ENCODE measurements at places on chromosomes 1 and 21. TPM values are rescaled to one million over a fixed set of nuclear protein-coding genes. Genes with fewer than 3 reads are reported as not detected.

DNA sequence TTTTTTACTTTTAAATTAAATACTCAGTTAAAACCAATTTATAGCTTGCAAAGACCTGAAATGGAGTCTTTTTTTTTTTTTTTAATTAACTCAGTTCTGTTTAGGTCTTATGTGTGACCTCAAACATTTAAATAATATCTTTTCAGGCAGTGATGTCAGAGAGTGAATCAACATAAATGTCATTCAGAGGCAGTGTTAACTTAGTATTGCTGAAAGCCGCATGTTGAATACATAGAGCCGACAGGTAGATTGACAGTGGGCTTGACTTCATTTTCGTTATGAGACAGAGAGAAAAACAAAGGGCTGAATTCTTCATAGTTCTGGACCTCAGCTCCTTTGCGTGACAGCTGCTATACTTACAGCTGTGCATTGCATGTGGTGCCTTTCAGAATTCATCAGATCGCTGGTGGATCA is 51.5 kb downstream of the PRDM2 start:
- DNase-seq = no peak
- H3K4me3 ChIP-seq = no peak overlapping the region
- H3K27me3 ChIP-seq = peaks cover 22% of the 10 kb centered on the region
- H3K4me1 ChIP-seq = peaks cover 34% of the 10 kb centered on the region
- no peaks in the 10 kb centered on the region for H3K36me3 ChIP-seq

- H3K4me3 ChIP-seq = no peak overlapping the region
- no peak overlapping the region for H3K27ac ChIP-seq
- peaks cover 79% of the 10 kb centered on the region for H3K36me3 ChIP-seq
- peaks cover 7% of the 10 kb centered on the region for H3K4me1 ChIP-seq
Observed at GRCh38 chr1:23079025-23079424, 59.8 kb downstream of the KDM1A start.

DNA sequence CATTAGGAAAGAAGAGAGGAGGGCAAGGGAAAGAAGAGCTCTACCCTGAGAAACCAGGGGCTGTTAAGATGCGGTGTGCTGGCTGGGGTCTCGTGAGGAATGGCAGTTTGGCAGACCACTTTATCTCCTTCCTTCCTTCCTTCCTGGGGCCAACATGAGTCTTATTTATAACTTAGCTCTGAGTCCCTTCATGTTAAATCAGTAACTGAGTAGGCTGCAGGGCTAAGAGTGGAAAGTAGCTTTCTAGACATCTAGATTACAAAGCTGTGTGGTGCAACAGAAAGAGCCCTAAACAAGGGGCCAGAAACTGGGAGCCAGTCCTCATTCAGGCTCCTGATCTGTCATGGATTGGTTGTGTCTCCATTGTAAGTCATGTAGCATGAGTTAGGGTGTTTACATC is 135.4 kb upstream of the DUSP10 start:
- H3K27ac ChIP-seq = no peak overlapping the region
- no peak for DNase-seq
- H3K4me3 ChIP-seq = no peak overlapping the region
- peaks cover 15% of the 10 kb centered on the region for H3K4me1 ChIP-seq
- H3K27me3 ChIP-seq = no peaks in the 10 kb centered on the region

GRCh38 chr1:107004421-107004820 is 52.1 kb upstream of the PRMT6 start:
- H3K4me1 ChIP-seq = no peaks in the 10 kb centered on the region
- no peaks in the 10 kb centered on the region for H3K36me3 ChIP-seq
- H3K27ac ChIP-seq = no peak overlapping the region
- no peaks in the 10 kb centered on the region for H3K27me3 ChIP-seq
- no peak overlapping the region for H3K4me3 ChIP-seq

DNA sequence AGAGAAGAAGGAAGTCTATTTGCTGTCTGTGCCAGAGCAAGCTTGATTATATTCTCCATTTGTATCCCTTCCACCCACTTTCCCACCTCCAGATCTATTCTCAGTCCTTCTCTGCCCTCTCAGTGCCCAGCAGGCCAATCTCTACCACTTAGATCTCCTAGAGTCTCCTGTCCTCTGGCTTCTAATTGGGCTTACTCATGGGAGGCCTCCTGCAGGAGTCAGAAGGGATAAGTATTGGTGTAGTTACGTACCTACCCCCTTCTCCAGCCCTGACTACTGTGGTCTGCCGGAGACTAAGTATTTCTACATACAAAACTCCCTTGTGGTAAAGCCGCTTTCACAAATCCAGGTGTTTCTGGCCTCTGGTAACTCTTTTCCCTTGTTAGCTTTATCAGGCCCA is 221.2 kb downstream of the PTGER3 start:
- H3K4me3 ChIP-seq = no peak overlapping the region
- H3K4me1 ChIP-seq = peaks cover 5% of the 10 kb centered on the region
- H3K27me3 ChIP-seq = no peaks in the 10 kb centered on the region
- DNase-seq = no peak

DNA sequence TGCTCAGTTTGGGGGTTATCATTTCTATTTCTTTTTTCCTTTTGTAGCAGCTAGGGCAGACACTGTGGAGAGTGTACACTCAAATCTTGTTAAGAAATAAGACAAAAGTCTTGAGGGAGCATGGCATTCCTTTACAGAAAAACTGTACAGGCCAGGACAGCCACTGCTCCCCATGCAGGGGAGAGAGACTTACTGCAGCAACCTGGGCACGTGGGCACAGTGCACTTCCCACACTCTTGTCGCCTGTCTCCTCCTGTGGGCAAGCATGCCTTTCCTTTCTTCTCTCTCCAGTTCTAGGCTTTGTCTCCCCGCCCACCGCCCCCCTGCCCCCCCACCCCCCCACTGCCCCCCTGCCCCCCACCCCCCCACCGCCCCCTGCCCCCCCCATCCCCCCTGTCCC is 51.9 kb downstream of the PHC2 start:
- peaks cover 5% of the 10 kb centered on the region for H3K27me3 ChIP-seq
- no peaks in the 10 kb centered on the region for H3K36me3 ChIP-seq
- H3K4me3 ChIP-seq = no peak overlapping the region
- H3K4me1 ChIP-seq = peaks cover 18% of the 10 kb centered on the region

DNA sequence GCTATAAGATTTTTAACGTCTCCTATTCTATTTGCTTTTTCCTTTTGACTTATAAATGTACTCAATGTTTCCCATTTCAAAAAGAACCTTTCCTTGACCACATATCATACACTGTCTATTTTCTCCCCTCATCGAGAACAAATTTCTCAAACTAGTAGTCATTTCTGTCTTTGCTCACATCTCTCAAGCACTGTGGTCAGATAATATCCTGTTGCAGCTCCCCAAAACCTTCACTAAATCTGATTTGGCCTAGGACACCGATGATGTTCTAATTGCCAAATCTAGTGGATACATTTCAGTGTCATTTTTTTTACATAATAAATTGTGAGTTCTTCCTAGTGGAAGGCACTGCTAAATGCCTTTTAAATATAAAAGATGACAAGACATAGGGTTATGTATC is 19.4 kb downstream of the CXADR start:
- H3K36me3 ChIP-seq = peaks cover 6% of the 10 kb centered on the region
- no peaks in the 10 kb centered on the region for H3K27me3 ChIP-seq
- peaks cover 62% of the 10 kb centered on the region for H3K4me1 ChIP-seq

RAB7B gene
- total RNA-seq = not detected

All from WTC11 (cell line).